ENCODE measurements at places on chromosomes 5 and 9. TPM values are rescaled to one million over a fixed set of nuclear protein-coding genes. Genes with fewer than 3 reads are reported as not detected.
A peak's percentile ranks its signal among the peaks of the same experiment; 100 is the strongest.

Gene DCTN3
- 84.0 TPM for polyA plus RNA-seq

Gene RORB
- polyA plus RNA-seq: 0.03 TPM

GRCh38 chr5:131769336-131769735 is 27.5 kb downstream of the FNIP1 start:
- no peak overlapping the region for H3K27ac ChIP-seq
- no peak for DNase-seq

DNA sequence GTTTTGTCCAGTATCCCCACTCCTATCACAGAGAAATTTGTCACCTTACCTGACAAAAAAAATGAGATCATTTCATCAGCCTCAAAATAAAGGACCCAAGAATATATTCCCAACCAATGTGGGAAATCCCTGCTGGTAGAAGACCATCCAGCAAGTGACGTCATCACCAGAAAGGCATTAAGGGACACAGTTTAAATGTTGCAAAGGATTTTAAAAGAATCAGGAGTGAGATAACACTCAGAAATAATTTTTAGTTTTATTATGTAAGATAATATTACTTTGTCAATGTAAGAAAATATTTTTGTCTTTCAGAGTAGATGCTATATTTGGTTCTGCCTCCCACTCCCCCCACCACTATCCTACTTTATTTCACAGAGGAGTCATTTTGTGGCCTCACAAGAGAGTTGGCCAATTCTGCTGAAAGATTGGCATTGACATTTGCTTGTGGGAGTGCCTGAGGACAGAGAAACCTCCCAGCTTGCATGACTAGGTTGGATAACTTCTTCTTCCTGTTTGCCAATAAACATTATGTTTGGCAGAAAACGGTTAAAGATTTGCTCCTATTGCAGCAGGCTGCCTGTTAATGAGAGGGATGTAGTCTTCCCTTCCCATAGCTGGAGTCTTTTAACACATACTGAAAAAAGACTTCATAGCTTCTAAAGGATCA is 288.6 kb upstream of the DAB2 start:
- no peaks in the 10 kb centered on the region for H3K36me3 ChIP-seq
- H3K4me3 ChIP-seq: no peak overlapping the region
- no peak overlapping the region for H3K27ac ChIP-seq
- DNase-seq: no peak

GRCh38 chr5:150263801-150264621 is 25.6 kb downstream of the CAMK2A start:
- H3K36me3 ChIP-seq: no peaks in the 10 kb centered on the region
- no peaks in the 10 kb centered on the region for H3K27me3 ChIP-seq
- peak; percentile 75 for DNase-seq
- H3K27ac ChIP-seq: no peak overlapping the region
- peaks cover 10% of the 10 kb centered on the region for H3K4me1 ChIP-seq

DNA sequence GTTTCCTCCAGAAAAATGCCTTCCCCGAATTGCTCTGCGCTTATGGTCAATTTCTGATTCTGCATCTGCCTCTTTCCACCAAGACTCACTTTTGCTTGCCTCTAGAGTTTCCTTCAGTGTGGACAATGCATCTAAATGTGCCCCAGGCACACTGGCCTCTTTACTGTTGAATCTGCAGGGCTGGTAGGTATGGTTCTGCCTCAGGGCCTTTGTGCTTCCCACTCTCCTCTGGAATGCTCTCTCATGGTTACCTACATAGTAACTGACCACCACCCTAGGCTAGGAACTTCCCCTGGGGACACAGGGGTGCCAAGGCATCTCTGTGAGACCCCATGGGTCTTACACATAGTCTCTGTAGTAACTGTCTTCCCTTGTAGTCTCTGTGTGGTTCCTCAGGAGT is 1258.6 kb downstream of the CDH12 start:
- DNase-seq: no peak
- no peak overlapping the region for H3K4me3 ChIP-seq
- no peaks in the 10 kb centered on the region for H3K4me1 ChIP-seq
- H3K27me3 ChIP-seq: no peaks in the 10 kb centered on the region

DNA sequence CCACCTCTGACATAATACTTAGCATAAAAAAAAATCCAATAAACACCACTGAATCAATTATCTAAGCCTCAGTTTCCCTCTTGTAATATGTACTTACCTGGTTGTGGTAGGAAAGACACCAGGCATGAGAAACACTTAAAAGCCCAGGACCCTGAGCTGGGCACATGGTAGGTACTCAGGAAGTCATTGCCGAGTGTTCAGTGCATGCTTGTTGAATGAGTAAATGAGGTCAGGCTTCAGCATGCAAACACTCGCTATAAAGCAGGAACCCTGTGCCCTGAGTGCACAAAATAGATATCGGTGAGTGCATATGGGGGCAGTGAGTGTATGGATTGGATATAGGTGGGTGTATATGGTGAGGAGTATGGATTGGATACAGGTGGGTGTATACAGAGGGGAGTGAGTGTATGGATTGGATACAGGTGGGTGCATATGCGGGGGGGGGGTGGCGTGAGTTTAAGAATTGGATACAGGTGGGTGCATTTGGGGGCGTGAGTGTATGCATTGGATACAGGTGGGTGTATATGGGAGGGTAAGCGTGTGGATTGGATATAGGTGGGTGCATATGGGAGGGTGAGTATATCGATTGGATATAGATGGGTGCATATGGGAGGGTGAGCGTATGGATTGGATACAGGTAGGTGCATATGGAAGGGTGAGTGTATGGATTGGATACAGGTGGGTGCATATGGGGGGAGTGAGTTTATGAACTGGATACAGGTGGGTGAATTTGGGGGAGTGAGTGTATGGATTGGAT is 194.3 kb upstream of the MSX2 start:
- H3K27ac ChIP-seq: no peak overlapping the region
- H3K36me3 ChIP-seq: no peaks in the 10 kb centered on the region
- H3K4me3 ChIP-seq: no peak overlapping the region

- H3K4me3 ChIP-seq: no peak overlapping the region
- no peaks in the 10 kb centered on the region for H3K36me3 ChIP-seq
- no peak for DNase-seq
- H3K27me3 ChIP-seq: no peaks in the 10 kb centered on the region
These were observed 3.0 kb downstream of the TXNDC15 start for GRCh38 chr5:134877159-134877558.

DNA sequence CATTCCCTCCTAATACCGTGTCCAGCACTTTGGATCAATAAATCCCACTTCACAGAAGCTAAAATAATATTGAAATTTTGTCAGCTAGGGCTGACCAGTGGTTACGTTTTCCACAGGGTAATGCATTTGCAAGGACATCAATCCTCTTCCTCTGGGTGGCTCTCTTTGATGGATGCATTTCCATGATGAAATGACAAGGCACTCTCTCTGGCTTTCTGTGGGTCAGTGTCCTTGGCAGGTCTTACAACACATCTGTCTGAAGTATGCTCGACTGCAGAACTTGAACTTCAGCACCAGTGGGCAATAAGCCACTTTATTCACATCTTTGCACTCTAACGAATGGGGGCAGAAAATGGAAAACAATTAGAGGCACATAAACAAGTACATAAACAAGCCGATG is 330.1 kb downstream of the ADAMTS6 start:
- H3K36me3 ChIP-seq: no peaks in the 10 kb centered on the region
- no peaks in the 10 kb centered on the region for H3K27me3 ChIP-seq
- H3K4me3 ChIP-seq: no peak overlapping the region
- no peaks in the 10 kb centered on the region for H3K4me1 ChIP-seq
- DNase-seq: no peak
- no peak overlapping the region for H3K27ac ChIP-seq

DNA sequence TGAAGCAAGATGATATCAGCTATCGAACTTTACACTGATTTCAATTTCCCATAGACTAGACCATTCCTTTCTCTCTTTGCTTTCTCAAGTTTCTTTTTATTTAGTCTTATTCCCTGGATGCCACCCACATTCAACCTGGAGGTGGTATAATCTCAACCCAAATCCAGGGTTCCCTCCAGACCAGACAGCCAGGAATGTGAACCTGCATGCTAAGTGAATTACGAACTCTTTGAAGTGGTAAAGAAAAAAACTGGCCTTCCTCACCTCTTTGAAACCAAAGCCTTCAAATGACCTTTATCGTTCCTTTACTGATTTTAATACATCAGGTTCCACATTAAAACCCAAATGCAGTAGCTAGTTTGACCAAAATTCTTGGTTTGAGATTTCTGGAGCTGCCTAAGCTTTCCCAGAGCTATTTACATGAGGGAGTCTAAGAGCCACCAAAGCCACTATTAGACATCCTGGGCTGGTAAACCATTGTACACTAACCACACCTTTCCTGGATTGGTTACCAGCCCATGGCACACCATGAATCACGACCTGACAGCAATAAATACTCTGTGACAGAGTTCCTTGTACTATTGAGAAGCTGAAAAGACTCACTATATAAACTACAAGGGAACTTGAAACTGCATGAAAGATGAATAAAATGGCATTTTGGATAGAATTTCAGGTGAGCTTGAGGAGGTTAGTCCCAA is 323.7 kb downstream of the ADAMTS6 start:
- no peak for DNase-seq
- H3K27me3 ChIP-seq: no peaks in the 10 kb centered on the region
- peaks cover 4% of the 10 kb centered on the region for H3K36me3 ChIP-seq
- no peak overlapping the region for H3K27ac ChIP-seq
- no peak overlapping the region for H3K4me3 ChIP-seq
- H3K4me1 ChIP-seq: no peaks in the 10 kb centered on the region

- H3K4me3 ChIP-seq: no peak overlapping the region
- H3K4me1 ChIP-seq: no peaks in the 10 kb centered on the region
- no peaks in the 10 kb centered on the region for H3K27me3 ChIP-seq
- no peaks in the 10 kb centered on the region for H3K36me3 ChIP-seq
These were observed 87.9 kb downstream of the SLC1A3 start for GRCh38 chr5:36694351-36694750.
